C1 segment of cervical spinal cord (tissue), 14 donors: ENCODE measurements at places on chromosomes 4 and X.

DNA sequence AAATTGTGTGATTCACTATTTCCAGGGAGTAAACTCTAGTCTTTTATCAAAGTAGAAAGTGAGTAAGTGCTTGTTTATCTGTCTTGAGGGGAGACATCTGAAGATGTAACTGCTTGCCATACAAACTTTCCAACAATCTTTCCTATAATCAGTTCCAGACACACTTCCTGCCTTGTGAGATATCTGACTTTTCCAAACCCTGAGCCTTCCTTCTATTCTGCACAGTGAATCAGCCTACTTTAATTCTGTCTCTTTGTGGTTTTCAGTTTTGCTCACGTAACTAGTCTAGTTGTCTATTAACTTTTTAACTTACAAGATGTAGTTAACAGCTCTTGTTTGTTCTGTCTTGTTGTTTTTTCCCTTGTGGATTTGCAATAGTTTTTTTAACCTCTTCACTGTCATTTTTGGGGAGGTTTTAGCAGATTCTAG lies 947.8 kb downstream of the C4orf33 start:
- DNase-seq: no peak

DNA sequence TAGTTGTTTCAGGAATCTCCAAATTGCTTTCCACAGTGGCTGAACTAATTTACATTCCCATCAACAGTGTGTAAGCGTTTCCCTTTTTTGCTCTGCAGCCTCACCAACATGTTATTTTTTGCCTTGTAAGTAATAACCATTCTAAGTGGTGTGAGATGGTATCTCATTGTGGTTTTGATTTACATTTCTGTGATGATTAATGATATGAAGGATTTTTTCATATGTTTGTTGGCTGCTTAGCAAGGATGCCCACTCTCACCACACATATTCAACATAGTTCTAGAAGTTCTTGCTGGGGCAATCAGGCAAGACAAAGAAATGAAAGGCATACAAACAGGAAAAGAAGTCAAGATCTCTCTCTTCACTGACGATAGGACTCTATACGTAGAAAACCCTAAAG lies 472.4 kb downstream of the ZNF674 start:
- no peak for DNase-seq

- DNase-seq: no peak
Observed at GRCh38 chr4:4426511-4427120, 39.7 kb downstream of the NSG1 start.

GRCh38 chr4:140463182-140463581 lies 34.9 kb downstream of the MGAT4D start:
- no peak for DNase-seq

GRCh38 chr4:111873801-111874200 lies 271.5 kb upstream of the FAM241A start:
- DNase-seq: no peak

- DNase-seq: no peak
Observed at GRCh38 chr4:122379239-122379638, 428 bp downstream of the ADAD1 start.

GRCh38 chrX:120468479-120468824 lies 644 bp downstream of the LAMP2 start:
- DNase-seq: no peak

DNA sequence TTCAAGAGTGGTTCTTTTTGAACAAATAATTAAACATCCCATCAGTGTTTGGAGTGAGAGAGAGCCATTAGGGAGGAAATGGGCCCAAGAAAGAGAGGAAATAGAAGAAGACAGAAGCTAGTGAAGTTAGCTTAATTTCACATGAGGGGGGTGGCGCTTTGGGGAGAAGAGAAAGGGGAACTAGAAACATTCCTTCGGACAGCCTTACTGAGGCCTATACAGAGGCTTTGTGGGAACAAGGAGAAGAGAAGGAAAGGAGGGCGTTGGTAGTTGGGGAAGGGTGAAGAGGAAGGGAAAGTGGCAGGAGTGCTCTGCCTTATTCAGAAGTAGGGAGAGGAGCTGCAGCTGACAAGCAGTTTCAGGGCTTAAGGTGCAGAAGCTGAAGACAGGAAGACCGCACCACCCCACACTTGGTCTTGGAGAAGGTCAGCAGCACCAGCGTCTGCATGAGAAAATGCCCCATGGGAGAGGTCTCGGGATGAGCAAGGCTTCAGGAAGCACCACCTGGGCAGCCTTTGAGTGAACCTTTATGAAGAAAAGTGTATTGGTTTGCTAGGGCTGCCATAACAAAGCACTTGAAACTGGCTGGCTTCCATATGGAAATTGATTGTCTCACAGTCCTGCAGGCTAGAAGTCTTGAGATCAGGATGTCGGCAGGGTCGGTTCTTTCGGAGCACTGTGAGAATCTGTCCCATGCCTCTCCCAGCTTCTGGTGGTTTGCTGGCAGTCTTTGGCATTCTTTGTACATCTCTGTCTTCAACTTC lies 85.1 kb downstream of the KIT start:
- no peak for DNase-seq

GRCh38 chrX:87388381-87388780 lies 129.2 kb upstream of the KLHL4 start:
- DNase-seq: no peak

GRCh38 chrX:153739754-153740486 lies 15.3 kb downstream of the ABCD1 start:
- no peak for DNase-seq

DNA sequence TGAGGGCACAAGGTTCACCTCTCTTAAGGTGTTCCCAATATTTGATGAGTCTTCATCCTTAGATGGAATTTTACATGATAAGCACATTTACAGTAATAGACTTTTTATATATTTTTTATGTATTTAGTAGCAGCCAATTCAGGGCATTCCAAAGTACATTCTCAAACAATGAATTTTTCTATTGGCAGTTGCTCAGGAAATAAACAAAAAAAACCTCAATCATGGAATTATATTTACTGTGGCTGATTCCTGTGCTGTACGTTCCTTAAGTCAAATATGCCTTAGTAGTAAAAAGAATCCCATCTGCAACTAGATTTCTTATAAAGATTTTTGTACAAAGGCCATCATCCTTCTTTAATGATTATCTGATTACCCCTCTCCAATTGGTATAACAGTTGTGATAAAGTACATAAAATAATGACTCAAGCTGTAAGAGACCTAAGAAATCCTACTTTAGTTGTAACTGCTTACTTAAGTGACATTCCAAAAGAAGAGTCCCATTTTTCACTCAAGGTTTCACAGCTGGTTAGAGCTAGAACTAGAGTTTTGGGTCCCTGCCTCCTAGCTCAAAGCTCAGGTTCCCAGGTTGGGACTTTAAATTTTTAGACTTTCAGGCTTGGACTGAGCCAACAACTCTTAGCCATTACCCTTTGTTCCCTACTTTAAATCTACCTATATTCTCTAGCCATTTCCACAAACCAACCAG lies 152.7 kb downstream of the FHIP1A start:
- no peak for DNase-seq

DNA sequence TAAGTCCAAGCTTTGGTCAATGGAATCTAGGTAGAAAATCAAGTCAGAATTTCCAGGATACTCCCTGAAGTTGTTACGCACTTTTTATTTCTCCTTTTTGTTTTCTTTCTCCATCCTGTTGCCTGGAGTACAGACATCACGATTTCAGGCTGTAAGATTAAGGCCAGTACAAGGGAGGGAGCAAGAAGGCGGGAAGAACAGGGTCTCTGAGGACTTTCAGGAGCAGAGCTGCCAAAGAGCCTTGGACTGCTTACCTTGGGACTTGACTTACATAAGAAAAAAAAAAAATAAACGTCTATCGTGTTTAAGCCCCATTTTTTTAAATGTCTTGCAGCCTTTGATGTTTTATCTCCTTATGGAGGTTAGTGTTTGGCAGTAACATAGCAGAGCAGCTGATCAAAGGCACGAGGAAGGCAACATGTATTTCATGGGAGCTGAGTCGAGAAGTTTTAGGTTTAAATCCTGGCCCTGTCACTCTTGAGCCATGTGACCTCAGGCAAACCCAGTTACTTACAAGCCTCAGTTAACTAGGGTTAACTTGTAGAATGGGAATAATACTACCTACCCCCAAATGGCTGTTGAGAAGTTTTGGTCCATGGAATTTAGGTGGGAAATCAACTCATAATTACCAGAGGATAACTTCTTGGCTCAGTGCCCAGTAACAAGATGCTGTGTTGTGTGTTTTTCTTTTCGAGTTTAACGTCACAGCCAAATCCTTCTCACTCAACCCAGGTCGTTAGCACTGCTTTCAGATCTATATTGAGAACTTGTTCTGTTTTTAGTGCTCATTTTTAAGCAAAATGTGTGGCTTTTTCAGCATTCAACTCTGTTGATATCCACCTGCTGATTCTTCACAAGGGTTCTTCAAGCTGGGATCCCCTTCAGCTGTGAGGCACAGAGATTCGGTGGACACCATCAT lies 106.8 kb downstream of the CLNK start:
- no peak for DNase-seq

DNA sequence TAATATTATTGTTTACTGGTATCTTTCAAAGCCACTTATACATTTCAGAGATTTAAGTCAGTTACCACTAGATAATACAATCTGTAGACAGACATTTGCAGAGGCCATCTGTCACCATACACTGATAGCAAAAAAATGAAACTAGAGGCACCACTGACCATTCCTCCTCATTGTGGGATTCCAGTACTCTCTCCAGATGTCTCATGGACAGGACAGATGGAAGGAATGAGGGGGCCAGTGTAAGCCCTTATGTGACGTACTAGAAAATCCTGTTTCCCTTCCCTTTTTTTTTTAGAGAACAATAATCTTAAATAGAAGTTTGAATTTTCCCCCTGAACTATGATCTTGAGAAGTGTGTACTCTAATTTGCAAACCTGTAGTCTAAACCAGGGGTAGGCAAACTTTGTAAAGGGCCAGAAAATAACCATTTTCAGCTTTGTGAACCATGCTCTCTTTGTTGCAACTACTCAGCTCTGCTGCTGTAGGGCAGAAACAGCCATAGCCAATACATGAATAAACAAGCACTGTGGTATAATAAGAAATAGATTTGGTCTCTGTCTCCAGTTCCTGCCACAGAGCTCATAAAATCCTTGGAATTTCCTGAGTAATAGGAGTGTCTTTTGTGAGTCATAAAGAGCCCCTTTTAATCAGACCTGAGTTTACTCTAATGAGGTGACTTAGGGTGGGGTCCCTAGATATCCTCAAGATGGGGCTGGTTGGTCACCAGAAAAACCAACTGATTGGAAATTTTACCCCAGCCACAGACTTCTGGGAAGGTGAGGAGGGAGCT lies 90.4 kb downstream of the MOSPD2 start:
- DNase-seq: no peak

DNA sequence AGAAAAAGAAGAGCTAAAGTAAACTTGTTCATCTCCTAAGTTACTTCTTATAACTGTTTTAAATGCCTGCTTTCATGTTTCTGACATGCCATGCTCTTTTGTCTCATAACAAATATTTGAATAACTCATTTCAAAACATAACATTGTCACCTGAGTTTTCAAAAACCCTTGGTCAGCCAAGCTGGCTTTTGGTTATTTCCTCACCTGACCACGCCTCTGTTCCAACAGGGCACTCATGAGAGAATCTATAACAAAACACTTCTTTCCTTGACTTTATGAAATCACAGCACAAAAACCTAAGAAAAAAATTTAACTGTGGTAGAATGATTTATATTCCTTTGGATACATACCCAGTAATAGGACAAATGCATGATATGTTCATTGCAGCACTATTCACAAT lies 172.9 kb upstream of the GALNT7 start:
- no peak for DNase-seq

GRCh38 chrX:7170898-7171297 lies 22.9 kb upstream of the PUDP start:
- no peak for DNase-seq

DNA sequence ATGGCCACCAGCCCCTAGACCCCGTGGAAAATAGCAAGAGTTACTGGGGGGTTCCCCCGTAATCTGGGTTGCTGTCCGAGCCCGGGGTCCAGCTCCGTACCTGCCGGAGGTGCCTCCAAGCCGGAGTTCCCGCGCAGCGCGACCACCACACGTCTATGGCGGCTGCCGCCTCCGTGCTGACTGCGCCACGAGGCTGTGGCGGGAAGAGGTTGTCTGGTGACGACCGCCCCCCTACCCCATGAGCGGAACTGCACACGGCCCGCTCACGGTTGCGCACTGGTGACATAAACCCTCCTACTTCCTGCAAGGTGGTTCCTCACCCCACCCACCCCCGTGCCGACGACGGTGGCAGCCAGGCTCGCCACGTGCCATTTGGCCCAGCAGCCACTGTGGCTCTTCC lies at the start of gene PNMA5:
TSS of gene PNMA5 (minus strand) at position 184 of the 400 bp plus-strand sequence. CDS start 2,518 bp downstream, outside the sequence.
- no peak for DNase-seq

GRCh38 chr4:1882850-1883271 lies 11.7 kb downstream of the NSD2 start:
- no peak for DNase-seq

DNA sequence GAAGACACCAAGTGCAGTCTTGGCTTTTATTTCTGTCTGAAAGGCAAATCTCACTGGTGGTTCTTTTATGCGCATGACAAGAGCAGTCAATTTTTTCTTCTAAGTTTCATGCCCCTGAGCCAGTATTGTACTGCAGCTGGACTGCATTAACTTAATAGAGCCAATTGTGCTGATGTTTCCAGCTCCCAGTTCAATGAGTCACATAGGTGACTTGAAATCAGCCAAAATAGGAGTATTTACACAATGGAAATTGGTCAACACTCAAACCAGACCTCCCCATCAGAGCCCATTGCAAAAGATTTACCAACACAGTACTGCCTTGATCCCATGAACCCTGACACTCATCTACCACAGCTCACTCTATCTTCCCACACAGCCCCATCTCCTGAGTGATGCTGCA lies 100.3 kb upstream of the GUCY1A1 start:
- no peak for DNase-seq

- DNase-seq: no peak
Observed at GRCh38 chr4:81350040-81350439, 121.7 kb downstream of the RASGEF1B start.

GRCh38 chr4:48361012-48361400 lies 19.7 kb downstream of the SLAIN2 start:
- no peak for DNase-seq

GRCh38 chr4:71749008-71749594 lies 34.8 kb downstream of the GC start:
- no peak for DNase-seq

DNA sequence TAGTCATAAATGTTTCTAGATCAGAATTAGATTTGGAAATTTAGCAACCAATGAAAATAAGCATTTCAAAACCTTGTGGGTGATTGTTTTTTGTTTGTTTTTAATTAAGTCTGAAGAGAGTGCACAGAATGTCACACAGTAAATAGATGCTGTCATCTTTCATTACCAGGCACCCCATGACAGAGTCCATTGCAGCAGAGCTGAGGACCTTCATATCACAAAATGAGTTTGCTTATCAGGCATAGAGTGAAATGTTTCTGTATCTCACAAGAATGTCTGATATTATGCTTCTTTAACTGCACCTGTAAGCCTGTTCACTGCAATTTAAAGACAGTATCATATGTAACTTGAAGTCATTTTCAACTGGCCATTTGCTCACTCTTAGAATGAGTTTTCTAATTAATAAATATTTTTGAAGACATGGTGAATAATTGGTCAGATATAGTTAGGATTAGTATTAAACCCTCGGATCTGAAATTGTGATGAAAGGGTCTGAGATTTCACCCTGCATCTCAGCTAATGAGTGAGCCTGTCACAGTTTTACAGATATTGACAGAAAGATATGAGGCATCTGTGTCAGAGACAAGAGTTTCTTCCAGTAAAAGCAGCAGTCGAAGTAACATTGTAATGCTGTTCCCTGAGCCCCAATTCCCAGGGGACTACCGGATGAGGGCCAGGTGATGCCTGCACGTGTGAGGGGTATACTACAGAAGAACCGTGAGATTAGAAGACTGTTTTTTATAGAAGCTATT lies 416.4 kb downstream of the CCSER1 start:
- DNase-seq: no peak
